ENCODE measurements at places on chromosomes 2 and 18. TPM values are rescaled to one million over a fixed set of nuclear protein-coding genes. Genes with fewer than 3 reads are reported as not detected.

Gene MEP1B
- total RNA-seq = not detected

Gene TTN
- under 0.01 TPM for total RNA-seq

Gene LCT
- total RNA-seq = not detected

Gene VWA3B
- total RNA-seq = not detected

Gene RFTN2
- total RNA-seq = 0.72 TPM

Gene NBEAL1
- total RNA-seq = 11.8 TPM

Gene C2orf78
- total RNA-seq = not detected

Gene FEV
- not detected for total RNA-seq

Gene CRIM1
- 414 TPM for total RNA-seq

Gene FAM228B
- total RNA-seq = 2.3 TPM

Gene RTTN
- 3.4 TPM for total RNA-seq

Gene CFC1
- not detected for total RNA-seq

Gene ITGA4
- 5.8 TPM for total RNA-seq

Gene PROKR1
- not detected for total RNA-seq

Gene AGXT
- total RNA-seq = not detected

Gene RAB6C
- not detected for total RNA-seq

Gene FZD7
- total RNA-seq = 3.2 TPM

Gene ARHGAP28
- 1.1 TPM for total RNA-seq

Gene GALNT13
- under 0.01 TPM for total RNA-seq

Gene FAP
- 12.8 TPM for total RNA-seq

Gene MAP4K4
- total RNA-seq = 122 TPM
